ENCODE measurements at places on chromosomes 3 and 15. TPM values are rescaled to one million over a fixed set of nuclear protein-coding genes. Genes with fewer than 3 reads are reported as not detected.

GRCh38 chr15:41982133-41982930 lies 10.0 kb upstream of the EHD4 start:
- no peak for DNase-seq

DNA sequence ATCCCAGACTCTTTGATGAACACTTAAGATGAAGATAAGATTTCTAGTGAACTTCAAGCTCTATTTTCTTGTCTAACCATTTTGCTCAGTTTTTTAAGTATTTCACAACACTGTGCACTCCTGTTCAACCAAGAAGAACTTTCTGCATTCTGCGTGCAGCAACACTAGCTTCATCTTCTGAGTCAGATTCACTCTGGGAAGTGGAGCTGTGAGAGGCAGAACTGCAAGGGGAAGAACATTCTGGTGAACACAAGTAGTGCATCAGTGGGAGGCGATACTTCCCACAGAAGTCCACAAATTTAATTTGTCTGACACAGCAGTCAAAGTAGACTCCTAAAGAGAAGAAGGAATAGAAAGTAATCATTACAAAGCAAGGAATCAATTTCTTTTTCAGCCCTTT lies 18.1 kb downstream of the LRRC58 start:
- no peak for DNase-seq

DNA sequence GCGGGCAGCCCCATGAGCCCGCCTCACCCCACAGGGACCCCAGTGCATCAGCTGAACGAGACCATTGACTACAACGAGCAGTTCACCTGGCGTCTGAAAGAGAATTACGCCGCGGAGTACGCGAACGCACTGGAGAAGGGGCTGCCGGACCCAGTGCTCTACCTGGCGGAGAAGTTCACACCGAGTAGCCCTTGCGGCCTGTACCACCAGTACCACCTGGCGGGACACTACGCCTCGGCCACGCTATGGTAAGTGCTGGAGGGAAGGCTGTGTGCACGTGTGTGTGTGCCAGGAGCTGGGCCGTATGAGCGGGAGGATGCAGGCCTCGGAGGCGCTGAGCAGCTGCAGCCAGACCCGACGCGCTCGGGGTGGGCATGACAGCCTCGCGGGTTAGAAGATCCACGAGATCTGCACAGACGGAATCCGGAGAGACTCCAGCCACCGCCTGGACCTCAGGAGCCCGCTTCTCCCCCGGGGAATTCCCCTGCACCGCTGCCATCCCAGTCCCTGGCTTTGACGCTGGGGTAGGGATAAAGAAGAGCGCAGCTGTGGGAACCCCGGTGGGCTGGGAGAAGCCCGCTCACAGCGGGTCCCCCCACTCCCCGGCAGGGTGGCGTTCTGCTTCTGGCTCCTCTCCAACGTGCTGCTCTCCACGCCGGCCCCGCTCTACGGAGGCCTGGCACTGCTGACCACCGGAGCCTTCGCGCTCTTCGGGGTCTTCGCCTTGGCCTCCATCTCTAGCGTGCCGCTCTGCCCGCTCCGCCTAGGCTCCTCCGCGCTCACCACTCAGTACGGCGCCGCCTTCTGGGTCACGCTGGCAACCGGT lies 2.6 kb downstream of the DUOXA2 start:
- DNase-seq: no peak

GRCh38 chr3:169790687-169791429 lies 17.7 kb downstream of the MYNN start:
- DNase-seq: no peak

- no peak for DNase-seq
These were observed 325.0 kb downstream of the FOXP1 start for GRCh38 chr3:71258526-71258925.

GRCh38 chr15:66789029-66790025 lies 87.3 kb downstream of the SMAD6 start:
- no peak for DNase-seq

CCR8 gene
- not detected for total RNA-seq

CLK3 gene
- total RNA-seq: 50.2 TPM
